Thyroid gland (tissue), 4 donors: ENCODE measurements at places on chromosomes 12 and 14.

- no peak for DNase-seq
These were observed 77.3 kb upstream of the CNTN1 start for GRCh38 chr12:40614923-40615322.

- no peak for DNase-seq
These were observed 46.7 kb upstream of the RNU6-8 start for GRCh38 chr14:32249780-32250179.

GRCh38 chr14:105150368-105151083 is 18.1 kb downstream of the JAG2 start:
- no peak for DNase-seq

DNA sequence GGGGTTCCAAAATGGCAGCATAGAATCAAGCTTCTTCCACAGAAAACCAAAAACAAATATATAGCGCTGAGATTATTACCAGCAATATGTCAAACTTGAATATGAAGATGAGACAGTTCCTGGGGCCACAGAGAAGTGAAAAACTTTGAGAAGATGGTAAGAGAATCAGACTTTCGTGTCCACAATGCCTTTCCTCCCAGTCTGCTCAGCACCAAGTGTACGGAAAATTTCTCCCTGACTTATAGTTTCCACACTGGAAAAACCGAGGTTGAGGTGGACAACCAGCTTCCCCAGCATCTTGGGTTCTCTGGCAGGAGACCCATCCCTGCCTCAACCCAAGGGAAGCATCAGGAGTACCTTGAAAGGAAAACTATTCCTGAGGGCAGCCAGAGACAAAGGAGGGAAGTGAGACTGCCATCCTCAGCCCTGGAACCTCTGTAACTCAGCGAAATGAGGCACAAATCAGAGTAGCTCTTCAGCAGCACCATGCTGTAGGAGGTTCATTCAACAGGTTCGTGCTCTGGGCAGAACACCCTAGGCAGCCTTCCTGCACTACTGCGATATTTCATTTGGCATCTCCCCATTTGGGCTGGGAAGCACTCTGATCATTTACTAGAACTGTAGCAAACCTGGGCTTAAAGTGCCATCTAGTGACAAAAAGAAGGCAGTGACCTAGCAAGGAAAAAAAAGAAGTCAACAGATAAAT is 52.4 kb upstream of the CAPRIN2 start:
- peak; percentile 35 for DNase-seq

DNA sequence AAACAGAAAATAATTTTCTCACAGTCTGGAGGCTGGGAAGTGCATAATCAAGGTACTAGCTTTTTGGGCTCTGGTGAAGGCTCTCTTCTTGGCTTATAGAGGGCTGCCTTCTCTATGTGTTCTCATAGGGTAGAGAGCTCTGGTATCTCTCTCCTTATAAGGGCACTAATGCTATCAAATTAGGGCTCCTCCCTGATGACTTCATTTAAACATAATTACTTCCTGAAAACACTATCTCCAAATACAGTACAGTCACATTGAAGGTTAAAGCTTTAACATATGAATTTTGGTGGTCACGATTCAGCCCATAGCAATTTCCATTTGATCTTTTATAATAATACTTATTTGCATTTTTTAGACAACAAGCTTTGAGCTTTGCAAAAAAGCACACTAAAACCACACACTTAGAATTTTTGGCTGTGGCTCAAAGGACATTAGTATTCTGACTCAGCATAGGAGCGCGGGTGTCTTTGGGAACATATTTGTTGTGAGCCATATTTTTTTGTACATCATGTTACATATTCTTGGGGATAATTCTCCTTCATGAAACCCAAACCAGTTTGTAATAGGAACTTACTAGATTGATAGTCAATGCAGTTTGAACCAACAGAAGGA is 808.1 kb upstream of the FBXO33 start:
- no peak for DNase-seq
